ENCODE measurements at places on chromosomes 5 and 9. TPM values are rescaled to one million over a fixed set of nuclear protein-coding genes. Genes with fewer than 3 reads are reported as not detected.

SGCD gene
- 5.9 TPM for total RNA-seq

- no peaks in the 10 kb centered on the region for H3K27me3 ChIP-seq
- no peak for DNase-seq
- no peak overlapping the region for H3K4me3 ChIP-seq
- H3K36me3 ChIP-seq, result no peaks in the 10 kb centered on the region
- peaks cover 6% of the 10 kb centered on the region for H3K4me1 ChIP-seq
Measured at GRCh38 chr5:139514486-139514856, 31.9 kb upstream of the STING1 start.

GRCh38 chr5:107919969-107920368, 249.2 kb upstream of the EFNA5 start:
- H3K27ac ChIP-seq, result no peak overlapping the region
- no peak for DNase-seq
- no peaks in the 10 kb centered on the region for H3K27me3 ChIP-seq
- no peaks in the 10 kb centered on the region for H3K4me1 ChIP-seq
- H3K36me3 ChIP-seq, result no peaks in the 10 kb centered on the region
- no peak overlapping the region for H3K4me3 ChIP-seq

GRCh38 chr9:130991778-130992681, 16.9 kb upstream of the LAMC3 start:
- peaks cover 30% of the 10 kb centered on the region for H3K27me3 ChIP-seq
- no peaks in the 10 kb centered on the region for H3K36me3 ChIP-seq
- no peak overlapping the region for H3K4me3 ChIP-seq
- peaks cover 3% of the 10 kb centered on the region for H3K4me1 ChIP-seq
- H3K27ac ChIP-seq, result peak overlapping the region; percentile 41

DNA sequence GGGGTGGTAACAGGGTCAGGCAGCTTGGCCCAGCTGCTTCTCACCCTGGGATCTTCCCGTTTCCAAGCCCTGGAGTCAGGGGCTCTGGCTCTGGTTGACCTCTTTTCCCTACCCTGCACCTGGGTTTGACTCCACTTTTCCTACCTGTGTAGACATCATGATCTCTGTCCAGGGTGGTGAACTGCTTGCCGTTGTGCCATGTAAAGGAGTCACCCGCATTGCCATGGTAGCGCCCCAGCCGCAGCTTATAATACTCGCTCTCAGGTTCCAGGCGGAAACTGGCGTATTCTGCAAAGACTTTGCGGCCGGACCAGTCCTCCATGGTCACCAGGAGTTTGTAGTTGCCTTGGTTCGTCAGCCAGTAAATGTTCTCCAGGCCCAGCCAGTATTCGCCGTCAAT, 30.9 kb downstream of the ANGPTL2 start:
- H3K27me3 ChIP-seq, result no peaks in the 10 kb centered on the region
- H3K36me3 ChIP-seq, result peaks cover 2% of the 10 kb centered on the region
- DNase-seq, result no peak
- no peak overlapping the region for H3K4me3 ChIP-seq
- no peak overlapping the region for H3K27ac ChIP-seq

DNA sequence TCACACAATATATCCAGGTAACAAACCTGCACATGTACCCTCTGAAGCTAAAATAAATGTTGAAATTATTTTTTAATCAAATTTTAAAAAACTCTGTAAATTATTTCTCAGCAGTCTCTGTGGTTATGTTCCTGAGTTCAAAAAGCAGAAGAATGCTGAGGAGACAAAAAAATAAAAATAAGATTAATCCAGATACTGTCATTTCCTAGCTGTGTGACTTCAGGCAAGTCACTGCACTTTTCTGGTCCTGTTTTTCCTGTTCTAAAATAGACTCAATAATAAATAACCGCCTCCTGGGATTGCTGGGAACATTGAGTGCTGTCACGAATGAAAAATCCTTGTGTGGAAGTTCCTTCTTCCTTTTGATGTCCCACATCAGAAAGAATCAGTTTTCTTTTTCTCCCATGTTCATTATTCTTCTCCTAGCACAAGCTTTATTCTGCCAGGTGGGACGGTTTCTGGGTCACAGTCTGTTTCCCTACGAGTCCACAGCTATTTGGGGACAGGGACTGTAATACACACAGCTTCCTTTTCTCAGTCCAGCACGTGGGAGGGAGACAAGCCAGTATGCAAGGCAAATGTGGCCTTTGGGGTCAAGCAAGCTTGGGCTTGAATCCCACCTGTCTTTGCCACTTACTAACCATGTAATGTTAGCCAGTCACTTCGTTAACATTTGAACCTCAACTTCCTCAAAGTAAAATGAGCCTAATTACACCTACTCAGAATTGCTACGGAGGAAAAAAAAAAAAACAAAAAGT, 156.9 kb downstream of the TRIM32 start:
- H3K27me3 ChIP-seq, result no peaks in the 10 kb centered on the region
- H3K4me3 ChIP-seq, result no peak overlapping the region
